ENCODE measurements at places on chromosomes 11 and 22. TPM values are rescaled to one million over a fixed set of nuclear protein-coding genes. Genes with fewer than 3 reads are reported as not detected.

The TRIM49 gene
- not detected for total RNA-seq

The OR2AT4 gene
- not detected for total RNA-seq

The OR51V1 gene
- total RNA-seq: not detected

- no peak for DNase-seq
- H3K27ac ChIP-seq: no peak overlapping the region
Measured at GRCh38 chr11:65355776-65356393, 1.3 kb downstream of the TIGD3 start.

- no peaks in the 10 kb centered on the region for H3K27me3 ChIP-seq
- H3K4me1 ChIP-seq: no peaks in the 10 kb centered on the region
- H3K36me3 ChIP-seq: no peaks in the 10 kb centered on the region
- no peak for DNase-seq
Measured at GRCh38 chr11:68044898-68045351, 6.1 kb downstream of the TCIRG1 start.

DNA sequence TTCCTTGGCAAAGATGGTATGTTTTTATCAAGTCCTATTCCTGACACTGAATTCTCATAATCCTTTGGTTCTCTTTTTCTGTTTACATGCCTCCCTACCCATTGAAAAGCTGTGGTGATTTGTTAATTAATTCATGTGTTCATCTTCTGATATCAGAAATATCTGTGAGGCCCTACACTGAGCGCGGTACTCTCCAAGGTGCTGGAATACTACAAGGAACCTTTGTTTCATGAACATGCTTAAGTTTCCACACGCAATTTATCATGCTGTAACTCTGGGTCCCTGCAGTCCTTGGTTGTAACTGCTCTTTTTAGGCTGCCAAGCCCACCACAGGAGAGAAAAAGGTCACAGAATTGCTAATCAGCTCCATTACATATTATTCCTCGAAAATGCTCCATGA lies 331.8 kb downstream of the FAT3 start:
- H3K36me3 ChIP-seq: no peaks in the 10 kb centered on the region
- H3K4me1 ChIP-seq: no peaks in the 10 kb centered on the region
- DNase-seq: no peak
- H3K4me3 ChIP-seq: no peak overlapping the region

Data from aorta (tissue), 5 donors.